GM20000 (cell line): ENCODE measurements at places on chromosomes 3 and 15.

DNA sequence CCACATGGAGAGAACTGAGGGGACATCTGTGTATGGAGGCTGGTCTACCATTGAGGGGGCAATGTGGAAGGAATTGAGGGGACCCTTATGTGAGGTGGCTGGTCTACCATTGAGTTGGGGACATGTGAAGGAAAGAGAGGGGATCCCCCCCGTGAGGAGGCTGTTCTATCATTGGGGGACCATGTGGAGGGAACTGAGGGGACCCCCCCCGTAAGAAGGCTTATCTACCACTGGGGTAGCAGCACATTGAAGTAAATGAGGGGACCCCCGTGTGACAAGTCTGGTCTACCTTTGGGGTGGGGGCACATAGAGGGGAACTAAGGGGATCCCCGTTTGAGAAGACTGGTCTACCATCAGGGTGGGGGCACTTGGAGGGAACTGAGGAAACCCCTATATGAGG lies 158.0 kb downstream of the FBLN2 start:
- DNase-seq, result no peak

- DNase-seq, result no peak
Observed at GRCh38 chr15:62883938-62884479, 158.5 kb upstream of the TPM1 start.

DNA sequence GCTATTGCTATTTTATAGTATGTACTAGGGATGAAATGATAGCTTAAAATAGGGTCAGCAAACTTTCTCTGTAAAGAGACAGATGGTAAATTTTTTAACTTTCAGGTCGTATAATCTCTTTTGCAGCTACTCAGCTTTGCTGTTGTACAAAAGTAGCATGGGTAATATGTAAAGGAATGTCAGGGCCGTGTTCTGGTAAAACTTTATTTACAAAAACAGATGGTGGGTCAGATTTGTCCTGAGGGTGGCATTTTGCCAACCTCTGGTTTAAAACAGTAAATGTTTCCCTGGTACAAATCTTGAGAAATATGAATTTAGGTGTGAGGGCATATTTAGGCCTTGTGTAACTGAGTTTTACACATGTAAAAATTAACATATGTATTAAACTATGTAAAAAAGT lies 18.6 kb downstream of the NMD3 start:
- DNase-seq, result no peak

GRCh38 chr15:99983171-99983885 lies 250.1 kb upstream of the LYSMD4 start:
- DNase-seq, result no peak

DNA sequence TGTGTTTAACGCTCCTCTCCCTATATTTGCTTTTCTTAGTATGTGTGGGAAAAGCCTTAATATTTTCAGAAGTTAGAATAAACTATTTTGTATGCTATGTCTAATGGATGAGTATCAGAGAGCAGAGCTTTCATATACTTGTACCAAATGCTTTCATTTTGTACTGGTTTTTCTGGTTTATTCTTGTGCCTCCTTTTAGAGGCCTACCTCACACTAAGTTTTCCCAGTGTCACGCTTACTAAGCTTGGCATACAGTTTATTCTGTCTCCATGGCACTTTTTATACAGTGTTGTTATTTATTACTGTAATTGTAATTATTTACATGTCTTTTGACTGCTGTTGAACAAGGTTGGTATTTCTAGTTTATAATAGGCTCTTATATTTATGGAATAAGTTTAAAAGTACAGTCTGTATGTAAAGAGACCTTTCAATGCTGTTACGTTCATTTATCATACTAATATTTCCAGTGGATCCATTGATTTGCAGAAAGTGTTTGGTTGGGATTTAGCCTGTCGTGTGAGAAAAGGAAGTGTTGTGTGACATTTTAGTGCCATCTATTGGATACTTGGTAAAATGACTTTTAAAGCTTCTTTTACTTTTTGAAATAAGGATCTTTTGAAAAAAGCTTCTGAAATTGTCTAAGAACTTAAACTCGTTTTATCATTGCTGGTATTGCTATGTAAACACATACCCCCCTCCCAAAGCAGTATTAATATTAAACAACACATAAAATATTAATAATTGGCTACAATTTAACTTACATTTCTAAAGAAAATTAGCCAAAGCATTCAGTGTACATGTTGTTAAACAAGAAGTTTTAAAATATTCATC lies 5.2 kb upstream of the EBLN2 start:
- no peak for DNase-seq

- DNase-seq, result no peak
Observed at GRCh38 chr3:148070041-148070440, 627.7 kb upstream of the AGTR1 start.

- DNase-seq, result no peak
Observed at GRCh38 chr3:197504229-197504628, 51.5 kb downstream of the BDH1 start.

DNA sequence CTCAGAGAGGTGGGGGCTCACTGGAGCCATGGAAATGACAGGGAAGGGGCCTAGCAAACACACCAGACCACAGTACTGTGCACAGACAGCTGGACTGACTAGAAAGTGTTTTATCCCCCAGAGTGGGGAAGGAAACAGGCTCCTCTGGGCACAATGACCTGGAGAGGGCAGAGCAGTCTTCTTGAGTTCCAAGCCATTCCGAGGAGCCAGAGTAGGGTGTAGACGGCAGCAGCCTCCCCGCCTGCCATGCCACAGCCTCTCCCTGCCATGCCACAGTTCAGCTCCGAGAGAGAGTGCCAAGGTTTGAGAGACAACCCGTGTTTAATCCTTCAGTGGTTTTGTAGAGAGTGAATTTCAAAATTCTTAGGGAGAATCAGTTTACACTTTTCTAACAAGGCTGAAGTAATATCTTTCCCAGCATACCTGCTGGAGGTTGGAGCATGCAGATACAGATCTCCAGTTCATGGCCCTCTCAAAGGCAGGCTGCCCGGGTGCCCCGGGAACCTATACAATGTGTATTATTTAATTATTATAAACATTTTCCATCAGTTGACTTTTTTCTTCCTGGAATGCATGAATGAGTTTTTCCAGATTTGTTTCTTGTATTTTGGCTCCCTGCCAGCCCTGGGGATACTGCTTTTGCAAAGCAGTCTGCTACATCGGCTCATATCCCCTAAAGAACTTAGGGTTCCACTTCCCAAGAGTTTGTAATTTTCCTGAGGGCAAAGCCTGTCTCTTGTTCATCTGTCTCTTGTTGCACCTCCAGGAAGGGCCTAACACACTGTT lies 3.2 kb downstream of the PODXL2 start:
- DNase-seq, result no peak

- DNase-seq, result no peak
Observed at GRCh38 chr3:112315791-112316190, 17.2 kb upstream of the CD200 start.

DNA sequence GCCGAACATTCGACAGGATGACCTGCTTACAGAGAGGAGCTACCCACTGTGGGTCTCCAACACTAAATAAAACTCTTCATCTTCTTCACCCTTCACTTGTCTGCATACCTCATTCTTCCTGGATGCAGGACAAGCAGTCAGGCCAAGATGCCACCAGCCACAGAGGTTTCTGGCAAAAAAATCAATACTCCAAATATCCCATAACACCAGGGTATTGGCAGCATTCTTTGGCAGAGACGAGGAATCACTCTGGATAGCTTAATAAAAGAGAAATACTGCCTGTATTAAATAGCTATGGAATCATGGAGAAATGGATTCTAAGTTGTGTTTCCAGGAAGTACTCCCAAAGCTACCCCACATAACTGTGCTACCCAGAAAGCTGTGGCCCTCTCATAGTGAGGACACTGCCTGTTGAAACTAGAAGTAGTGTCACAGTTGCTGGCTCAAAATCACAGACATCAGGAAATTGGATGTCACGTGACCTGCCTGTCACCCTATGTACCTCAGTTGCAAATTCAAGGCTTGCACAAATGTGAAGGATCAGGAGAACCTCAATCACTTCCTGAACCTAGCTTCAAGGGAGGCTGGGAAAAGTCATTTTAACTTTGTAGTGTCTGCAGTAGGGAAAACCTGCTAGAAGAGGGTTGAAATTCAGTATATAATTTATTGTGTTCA lies 11.0 kb upstream of the LRRC31 start:
- no peak for DNase-seq

DNA sequence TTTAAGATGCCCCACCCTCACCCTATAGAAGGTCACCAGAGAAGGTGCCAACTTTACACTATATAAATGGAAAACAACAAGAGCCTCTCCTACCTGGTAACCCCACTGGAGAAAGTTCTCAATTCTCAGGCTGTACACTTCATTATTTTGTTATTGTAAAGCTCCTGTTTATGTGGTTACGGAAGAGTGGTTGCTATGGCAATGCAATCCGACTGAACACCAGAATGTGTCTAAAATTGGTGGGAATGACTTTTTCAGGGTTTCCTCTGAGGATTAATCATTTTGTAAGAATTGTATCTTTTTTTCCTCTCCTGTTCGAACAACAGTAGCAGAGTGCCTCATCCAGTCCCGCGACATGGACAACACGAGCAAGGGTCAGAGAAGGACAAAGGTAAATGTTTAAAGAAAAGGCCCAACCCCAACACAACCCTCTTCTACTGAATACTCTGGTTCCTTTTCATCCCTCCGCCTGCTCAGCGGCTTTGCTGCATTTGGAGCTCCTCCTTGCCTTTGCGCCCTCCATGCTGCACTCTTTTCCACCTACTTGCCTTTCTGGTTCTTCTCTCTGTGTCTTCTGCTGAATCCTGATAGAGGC lies 45.3 kb downstream of the DGKG start:
- DNase-seq, result no peak

- DNase-seq, result no peak
Observed at GRCh38 chr3:26621906-26622620, 509 bp upstream of the LRRC3B start.

DNA sequence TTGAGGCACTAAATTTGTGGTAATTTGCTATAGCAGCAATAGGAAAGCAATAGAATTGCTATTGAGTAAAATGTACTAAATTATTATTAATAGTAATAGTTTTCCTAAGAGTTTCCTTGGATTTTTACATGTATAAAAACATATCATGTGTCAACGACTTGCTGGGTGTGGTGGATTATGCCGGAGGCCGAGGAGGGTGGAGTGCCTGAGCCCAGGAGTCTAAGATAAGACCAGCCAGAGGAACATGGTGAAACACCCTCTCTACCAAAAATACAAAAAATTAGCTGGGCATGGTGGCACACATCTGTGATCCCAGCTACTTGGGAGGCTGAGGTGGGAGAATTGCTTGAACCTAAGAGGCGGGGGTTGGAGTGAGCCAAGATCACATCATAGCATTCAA lies 749.9 kb downstream of the TBL1XR1 start:
- no peak for DNase-seq

DNA sequence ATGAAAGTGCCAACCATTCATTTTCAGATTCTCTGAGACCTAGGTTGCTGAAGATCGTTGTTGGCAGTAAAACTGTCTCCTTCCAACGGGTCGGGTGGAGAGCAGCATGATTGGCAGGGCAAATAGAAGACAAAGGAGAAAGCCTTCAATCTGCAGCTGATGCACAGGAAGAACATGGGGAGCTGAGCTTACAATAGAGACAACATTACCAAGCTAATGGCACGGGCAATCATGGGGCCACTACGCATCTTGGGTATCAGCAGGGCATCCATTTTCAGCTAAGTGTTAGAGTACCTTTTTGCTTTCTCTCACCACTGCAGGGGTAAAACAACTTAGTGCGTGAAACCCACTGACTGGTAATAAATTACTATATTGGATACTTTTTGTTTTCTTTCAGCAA lies 114.8 kb downstream of the WDR72 start:
- no peak for DNase-seq

DNA sequence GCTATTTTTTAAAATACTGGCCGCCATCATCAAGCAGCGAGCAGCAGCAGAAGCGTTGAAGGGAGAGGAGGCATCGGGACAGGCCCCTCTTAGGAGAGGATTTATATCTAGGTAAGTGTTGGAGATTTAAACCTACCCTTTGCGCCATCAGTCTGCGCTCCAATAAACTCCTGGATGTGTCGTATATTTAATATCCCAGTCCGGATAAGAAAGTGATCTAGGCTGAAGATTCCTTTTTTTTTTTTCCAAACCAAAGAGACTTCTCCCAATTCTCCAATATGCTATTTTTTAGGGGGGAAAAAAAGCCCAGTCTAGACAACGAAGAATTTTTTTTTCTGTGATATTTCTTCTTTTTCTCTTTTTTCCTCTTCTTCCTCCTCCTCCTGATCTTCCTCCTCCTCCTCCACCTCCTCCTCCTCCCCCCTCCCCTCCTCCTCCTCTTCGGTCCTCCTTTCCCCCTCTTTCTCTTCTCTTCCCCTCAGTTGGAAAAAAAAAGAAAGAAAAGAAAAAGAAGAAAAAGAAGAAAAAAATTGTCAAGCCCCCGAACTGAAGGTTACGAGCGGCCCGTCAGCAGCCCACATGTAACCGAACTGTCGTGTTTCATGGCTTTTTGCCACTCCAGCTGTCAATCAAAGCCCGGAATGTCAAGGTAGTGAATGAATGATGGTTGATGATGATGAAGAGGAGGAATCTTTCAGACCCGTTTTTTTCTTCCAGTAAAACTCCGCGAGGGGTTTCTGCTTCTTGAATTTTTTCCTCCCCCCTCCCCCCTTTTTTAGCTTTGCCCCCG lies 835 bp downstream of the MEIS2 start:
- DNase-seq, result no peak

DNA sequence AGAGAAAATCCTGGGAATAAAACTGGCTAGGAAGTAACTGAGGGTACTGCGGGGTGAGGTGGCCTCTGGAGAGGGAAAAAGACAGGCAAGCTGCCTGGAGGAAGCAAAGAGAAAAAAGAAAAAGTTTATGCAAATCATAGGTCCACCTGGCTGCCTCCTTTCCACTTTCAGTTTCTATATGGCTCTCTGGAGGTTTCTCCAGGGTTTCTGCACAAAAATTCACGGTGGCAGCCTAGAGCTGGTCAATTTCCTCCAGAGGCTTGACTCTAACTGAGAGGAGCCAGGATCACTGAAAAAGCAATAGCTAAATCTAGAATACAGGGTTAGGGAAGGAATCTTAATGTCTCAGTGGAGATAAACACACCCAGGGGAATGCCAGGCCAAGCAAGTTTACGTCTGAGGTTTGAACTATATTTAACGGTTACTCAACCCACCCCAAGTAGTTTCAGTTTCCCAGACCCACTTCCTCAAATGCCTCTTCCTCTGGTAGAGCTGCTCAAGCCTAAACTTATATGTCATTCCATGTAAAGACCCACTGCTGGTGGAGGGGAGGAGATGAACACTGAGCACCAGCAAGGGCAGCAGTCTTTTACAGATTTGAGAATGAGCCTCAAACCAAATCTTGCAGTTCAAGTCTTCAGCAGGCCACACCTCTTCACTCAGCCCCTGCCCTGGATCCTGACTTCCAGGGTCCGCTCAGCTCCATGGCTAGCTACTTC lies 5.7 kb downstream of the LYSMD2 start:
- peak; percentile 77 for DNase-seq

DNA sequence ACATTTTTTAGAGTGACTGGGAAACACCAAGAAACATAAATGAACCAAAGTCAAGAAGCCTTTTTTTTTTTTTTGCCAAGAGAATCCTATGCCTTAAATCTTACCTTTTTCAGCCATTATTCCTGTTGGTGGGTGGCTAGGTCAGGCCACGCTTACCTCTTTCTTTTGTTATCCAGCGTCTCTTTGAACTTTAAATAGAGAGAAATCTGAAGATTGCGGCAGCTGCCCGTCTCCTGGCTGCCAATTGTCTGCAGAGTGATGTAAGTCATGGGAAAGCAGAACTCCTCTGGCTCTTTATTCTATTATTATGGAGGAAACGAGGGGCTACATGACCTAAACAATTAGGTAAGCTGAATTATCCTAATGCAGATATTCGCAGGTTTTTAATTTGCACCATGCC lies at the start of gene STRIT1:
Gene STRIT1, minus strand, starts transcription at position 168 of the 400 bp plus-strand sequence.
- DNase-seq, result no peak

GRCh38 chr3:42826141-42826540 lies 16.9 kb downstream of the ACKR2 start:
- DNase-seq, result no peak

GRCh38 chr3:14565868-14566588 lies 25.9 kb upstream of the GRIP2 start:
- no peak for DNase-seq
